Vagina (tissue), 2 donors: ENCODE measurements at places on chromosomes 12 and 14.

GRCh38 chr12:107567876-107568619 lies 117.6 kb upstream of the PWP1 start:
- DNase-seq: no peak

DNA sequence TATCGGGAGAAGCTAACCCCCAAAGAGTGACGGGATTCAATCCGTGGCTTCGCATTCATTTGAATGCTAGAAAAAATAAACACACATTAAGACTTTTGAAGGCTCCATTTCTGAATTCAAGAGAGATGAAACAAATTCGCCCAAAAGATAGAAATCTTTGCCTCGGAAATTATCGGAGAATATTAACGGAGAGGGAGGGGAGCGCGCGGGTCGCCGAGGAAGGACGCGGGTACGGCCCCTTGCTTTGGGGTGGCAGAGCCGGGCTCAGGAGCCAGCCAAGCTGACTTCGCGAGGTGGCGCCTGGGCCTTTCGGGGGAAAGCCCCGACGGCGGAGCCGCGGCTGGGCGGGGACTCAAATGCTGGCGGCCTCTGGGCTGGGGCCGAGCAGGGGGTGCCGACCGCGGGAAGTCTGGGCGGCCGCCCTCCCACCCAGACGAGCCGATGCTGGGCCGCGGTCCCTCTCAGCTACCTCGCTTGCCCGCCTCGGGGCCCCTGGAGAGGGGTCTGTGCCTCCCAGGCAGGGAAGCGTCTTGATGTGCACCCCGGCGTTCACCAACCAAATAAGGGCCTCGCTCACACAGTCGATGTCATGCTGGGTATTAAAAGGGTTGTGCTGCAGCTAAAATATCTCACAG lies 14.7 kb downstream of the NKX2-1 start:
- no peak for DNase-seq

DNA sequence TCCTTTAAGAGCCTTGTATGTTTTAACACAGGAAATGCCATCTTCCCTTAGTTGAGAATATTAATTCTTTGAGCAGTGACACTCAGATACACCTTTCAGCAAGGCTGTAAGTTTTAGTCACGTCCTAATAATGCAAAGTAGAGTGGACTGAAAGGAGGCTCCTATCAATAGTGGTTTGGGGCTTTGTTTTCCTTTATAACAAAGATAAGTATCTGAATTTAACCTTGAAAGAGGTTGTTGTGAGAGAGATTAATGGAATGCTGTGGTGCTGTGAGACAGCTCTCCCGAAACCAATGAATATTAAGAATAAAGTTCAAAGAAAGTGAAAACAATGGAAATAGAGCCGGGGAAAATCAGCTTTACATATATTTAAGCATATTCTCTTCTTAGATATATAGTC lies 259.6 kb downstream of the ERC1 start:
- no peak for DNase-seq

DNA sequence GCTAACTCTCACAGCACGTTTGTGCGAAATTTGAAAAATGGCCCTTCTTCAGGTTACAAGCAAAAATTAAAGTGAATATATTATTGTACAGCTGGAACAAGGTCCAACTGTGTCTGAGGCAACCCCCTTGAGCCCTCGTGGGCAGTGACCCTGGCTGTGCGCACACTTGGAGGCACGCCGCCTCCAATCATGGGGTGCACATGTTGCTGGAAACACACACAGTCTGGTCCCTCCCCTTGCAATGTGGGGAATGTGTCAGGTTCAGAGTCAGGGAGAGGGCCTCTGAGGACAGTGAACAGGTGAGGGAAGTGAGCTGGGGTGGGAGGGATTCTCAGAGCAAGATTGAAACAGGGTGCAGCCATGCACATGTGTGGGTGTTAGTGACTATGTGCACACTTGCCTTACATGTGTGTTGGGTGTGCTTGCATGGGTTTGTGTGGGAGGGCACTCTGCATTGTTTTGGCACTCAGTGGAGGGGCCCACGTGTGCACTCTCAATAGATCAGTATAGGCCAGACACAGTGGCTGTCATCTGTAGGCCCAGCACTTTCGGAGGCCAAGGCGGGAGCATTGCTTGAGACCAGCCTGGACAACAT lies 9.6 kb downstream of the TSPAN9 start:
- no peak for DNase-seq
